ENCODE measurements at places on chromosomes 2 and 18.

DNA sequence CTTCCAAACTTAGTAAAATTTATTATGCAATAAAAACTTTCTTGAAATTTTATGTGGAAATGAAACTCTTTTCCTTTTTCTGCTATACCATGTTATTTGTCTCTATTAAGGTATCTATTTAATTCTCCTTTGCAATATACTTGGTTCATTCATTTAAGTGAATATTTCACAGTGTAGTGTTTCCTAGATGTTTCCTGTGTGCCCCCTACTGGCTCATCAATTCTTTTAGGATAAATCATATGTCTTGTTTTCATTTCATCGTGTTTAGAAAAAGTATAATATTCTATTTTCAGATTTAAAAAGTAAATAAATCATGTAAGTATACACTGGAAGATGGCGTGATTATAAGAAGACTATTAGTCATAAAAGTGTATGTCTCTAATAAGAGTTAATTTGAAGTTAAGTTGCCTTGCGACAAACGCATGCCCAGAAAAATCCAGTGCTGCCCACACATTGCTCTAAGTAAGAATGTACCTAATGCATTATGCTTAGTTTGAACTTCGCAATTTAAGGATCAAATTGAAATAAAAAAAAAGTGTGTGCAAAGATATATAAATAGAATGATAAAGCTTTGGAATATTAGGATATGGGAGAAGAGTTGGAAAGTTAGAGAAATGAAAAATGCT, 525.4 kb downstream of the KCNJ3 start:
- no peaks in the 10 kb centered on the region for H3K27me3 ChIP-seq
- no peaks in the 10 kb centered on the region for H3K36me3 ChIP-seq
- no peak overlapping the region for H3K27ac ChIP-seq
- H3K4me1 ChIP-seq, result no peaks in the 10 kb centered on the region

GRCh38 chr2:169965495-169965894, 138.2 kb downstream of the UBR3 start:
- no peaks in the 10 kb centered on the region for H3K27me3 ChIP-seq
- no peaks in the 10 kb centered on the region for H3K4me1 ChIP-seq
- no peak overlapping the region for H3K27ac ChIP-seq
- H3K4me3 ChIP-seq, result no peak overlapping the region

DNA sequence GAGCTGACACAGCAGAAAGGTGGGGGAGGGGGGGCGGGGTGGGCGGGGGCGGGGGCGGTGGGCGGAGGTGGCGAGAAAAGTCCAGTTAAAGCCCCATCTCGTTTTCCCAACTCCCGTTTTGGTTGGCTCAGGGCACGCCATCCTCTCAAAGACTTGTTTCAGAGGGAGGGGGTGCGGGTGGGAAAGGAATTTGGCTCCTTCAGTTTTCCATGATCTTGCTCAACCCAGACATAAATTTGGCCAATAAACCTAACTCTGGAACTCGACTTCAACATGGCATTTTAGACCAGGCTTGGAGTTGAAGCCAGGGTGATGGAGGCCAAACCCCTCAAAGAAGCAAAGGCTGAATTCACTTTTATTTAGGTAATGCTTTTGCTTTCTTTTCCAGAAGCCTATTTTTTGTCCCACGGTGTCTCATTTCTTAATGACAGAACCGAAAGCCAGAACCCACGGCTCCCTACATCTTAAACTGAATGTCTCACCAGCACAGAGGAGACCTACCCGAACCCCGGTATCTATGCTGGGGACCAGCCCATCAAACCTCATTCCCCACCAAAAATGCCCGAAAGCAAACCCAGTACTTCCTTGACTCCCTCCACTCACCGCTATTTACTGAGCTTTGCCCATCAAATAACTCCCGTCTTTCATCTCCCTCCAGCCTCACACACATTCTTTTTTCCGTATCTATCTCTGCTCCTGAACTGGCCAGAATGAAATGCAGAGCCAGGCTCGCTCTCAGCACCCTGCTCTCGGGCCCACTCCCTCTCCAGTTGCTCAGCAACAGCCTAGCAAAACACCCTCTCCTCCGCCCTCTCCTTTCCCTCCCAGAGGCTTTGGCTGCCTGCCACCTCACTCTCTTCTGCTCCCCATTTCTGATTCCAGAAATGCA, 4.3 kb downstream of the IGFBP5 start:
- H3K27me3 ChIP-seq, result peaks cover 68% of the 10 kb centered on the region
- peak overlapping the region; percentile 58 for H3K4me3 ChIP-seq
- H3K27ac ChIP-seq, result peak overlapping the region; percentile 13

DNA sequence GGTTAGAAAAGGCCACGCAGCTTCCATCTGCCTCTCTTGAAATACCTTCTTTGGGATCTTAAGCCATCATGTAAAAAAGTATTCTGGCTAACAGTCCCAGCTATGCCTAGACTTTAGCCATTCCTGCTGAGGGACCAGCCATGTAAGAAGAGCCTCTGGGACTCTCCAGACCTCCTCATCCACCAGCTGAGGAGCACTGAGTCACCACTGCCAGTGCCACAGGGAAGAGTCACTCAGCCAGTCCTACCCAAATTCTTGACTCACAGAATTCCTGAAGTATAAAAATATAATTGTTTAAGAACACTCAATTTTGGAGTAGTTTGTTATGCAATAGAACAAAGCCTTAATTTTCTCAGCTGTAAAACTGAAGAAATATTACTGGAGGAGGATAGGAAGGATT, 436.7 kb downstream of the ZEB2 start:
- H3K27me3 ChIP-seq, result no peaks in the 10 kb centered on the region
- no peak for DNase-seq
- no peak overlapping the region for H3K27ac ChIP-seq
- H3K36me3 ChIP-seq, result peaks cover 3% of the 10 kb centered on the region
- H3K4me1 ChIP-seq, result peaks cover 12% of the 10 kb centered on the region
- no peak overlapping the region for H3K4me3 ChIP-seq

GRCh38 chr18:41881285-41881684, 73.7 kb upstream of the PIK3C3 start:
- no peak for DNase-seq
- no peak overlapping the region for H3K4me3 ChIP-seq
- H3K36me3 ChIP-seq, result no peaks in the 10 kb centered on the region
- no peaks in the 10 kb centered on the region for H3K4me1 ChIP-seq

- no peak overlapping the region for H3K4me3 ChIP-seq
- H3K27ac ChIP-seq, result no peak overlapping the region
- peaks cover 8% of the 10 kb centered on the region for H3K4me1 ChIP-seq
- H3K36me3 ChIP-seq, result peaks cover 51% of the 10 kb centered on the region
- DNase-seq, result no peak
- no peaks in the 10 kb centered on the region for H3K27me3 ChIP-seq
Measured at GRCh38 chr18:14104906-14105748, 27.1 kb downstream of the ZNF519 start.

- no peak overlapping the region for H3K4me3 ChIP-seq
- H3K27ac ChIP-seq, result no peak overlapping the region
- H3K36me3 ChIP-seq, result no peaks in the 10 kb centered on the region
- no peaks in the 10 kb centered on the region for H3K4me1 ChIP-seq
- DNase-seq, result no peak
- H3K27me3 ChIP-seq, result peaks cover 9% of the 10 kb centered on the region
Measured at GRCh38 chr18:32278177-32278799, 88.4 kb downstream of the MEP1B start.

DNA sequence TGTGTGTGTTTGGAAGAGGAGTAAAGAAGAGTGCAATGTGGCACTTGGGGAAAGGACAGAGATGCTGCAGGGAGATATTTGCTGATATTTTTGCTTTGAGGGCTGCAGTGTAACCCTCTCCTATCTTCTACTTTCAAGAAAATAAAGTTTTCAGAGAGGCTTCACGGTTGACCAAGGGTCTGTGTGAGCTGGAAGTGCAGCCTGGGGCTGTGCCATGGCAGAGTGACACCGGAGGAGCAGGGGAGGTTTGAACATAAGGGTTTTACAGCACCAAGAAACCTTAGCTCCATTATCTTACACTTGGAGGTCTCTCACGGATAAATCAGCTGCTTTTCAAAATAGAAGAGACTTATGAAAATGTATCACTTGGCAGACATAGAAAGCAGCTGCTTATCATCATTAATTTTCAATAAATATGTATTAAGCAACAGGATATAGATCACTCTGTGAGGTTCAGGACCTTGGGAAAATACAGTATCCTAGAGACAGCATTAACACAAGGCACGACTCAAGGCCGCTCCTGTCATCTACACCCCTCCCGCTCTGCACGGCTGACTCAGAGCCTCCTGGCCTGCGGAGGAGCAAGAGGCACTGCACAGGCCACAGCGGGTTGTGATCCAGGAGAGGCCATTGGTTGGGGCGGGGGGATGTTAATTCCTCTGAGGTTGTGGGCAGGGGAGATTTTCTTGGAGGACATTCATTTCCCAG, 127.8 kb downstream of the COPS8 start:
- no peaks in the 10 kb centered on the region for H3K4me1 ChIP-seq
- H3K36me3 ChIP-seq, result no peaks in the 10 kb centered on the region
- no peaks in the 10 kb centered on the region for H3K27me3 ChIP-seq
- no peak overlapping the region for H3K27ac ChIP-seq

- H3K27ac ChIP-seq, result peak overlapping the region; percentile 49
- H3K27me3 ChIP-seq, result peaks cover 3% of the 10 kb centered on the region
- peaks cover 32% of the 10 kb centered on the region for H3K4me1 ChIP-seq
Measured at GRCh38 chr2:16623031-16623430, 42.6 kb downstream of the CYRIA start.
